H7 (cell line): ENCODE measurements at places on chromosomes 6 and 20. TPM values are rescaled to one million over a fixed set of nuclear protein-coding genes. Genes with fewer than 3 reads are reported as not detected.

DNA sequence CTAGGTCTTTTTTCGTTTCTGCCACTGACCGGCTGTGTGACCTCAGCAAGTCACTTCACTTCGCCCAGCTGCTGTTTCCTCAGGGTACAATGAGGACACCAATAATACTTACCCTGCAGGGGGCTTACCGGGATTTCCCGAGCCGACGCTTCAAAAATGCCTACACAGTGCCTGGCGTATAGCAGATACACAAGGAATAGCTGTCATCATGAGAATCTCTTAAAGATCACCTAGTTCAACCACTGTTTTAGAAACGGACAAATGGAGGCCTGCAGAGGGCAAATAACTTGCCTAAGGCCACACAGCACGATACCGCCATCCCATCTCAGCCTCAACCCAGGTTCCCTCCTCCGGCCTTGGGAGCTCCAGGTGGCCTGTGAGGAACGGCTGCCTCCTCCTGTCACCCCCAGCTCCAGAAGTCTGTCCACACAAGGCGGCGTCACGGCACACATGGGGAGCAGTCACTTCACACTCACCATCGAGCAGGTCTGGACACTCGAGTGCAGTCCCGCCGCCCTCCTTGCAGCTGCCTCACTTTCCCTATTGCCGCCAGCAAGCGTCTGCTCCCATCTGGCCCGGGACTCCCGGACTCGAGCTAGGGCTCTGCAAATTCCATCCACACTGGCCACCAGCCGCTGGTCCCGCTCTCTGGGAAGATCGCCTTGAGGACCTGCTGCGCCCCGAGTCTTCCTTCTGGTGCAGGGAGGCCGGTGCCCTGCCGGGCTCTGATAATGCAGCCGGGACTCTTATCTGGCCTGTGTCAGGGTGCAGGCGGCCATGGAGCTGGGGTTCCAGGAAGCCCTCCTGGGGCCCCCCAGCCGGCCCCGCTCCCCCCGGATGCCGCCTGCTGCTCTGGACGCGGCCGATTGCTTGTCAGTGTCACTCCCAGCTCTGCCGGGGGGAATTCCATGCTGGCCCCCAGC lies at the start of gene RIPOR3:
TSS of gene RIPOR3 (minus strand) at position 893 of the 923 bp plus-strand sequence. CDS start at position 479, 414 bp downstream.
- peak; percentile 79 for DNase-seq

DNA sequence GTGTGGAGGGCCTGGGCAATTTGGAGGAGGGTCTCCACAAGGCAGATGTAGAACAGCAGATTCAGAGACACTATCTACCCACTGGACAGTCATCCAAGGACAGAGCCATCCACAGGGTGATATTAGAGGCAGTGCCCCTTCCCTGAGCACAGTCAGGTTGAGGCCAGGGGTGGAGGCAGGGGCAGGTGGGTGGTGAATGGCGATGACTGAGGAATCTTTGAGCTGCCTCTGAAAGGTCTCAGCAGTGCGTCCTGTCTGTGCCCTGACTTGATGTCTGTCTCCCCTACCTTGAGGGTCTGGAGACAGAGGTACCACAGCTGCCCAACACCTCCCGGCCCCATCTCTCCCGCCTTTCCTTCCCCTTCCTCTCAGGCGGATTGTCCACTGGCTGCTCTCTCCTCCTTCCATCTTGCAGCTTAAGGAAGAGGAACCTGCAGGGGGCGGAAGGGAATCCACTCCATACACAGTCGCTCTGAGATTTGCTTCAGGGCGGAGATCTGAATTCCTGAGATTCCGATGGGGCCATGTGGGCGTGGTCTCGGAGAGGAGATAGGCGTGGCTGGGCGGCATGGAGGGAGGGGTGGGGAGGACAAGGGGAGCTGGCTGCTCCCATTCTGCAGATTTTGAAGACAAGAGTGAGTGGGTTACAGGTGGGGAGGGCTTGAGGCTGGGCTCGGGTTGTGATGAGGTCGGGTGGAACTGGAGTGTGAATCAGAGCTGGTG lies 1.7 kb downstream of the MUCL3 start:
- DNase-seq = peak; percentile 93

- no peak for DNase-seq
These were observed 9.7 kb upstream of the EDN1 start for GRCh38 chr6:12280458-12280857.

SUMO4 gene
- 0.48 and 0.87 TPM in 2 replicates for total RNA-seq

GRCh38 chr20:51837876-51838420 lies 35.6 kb upstream of the SALL4 start:
- DNase-seq = no peak

DNA sequence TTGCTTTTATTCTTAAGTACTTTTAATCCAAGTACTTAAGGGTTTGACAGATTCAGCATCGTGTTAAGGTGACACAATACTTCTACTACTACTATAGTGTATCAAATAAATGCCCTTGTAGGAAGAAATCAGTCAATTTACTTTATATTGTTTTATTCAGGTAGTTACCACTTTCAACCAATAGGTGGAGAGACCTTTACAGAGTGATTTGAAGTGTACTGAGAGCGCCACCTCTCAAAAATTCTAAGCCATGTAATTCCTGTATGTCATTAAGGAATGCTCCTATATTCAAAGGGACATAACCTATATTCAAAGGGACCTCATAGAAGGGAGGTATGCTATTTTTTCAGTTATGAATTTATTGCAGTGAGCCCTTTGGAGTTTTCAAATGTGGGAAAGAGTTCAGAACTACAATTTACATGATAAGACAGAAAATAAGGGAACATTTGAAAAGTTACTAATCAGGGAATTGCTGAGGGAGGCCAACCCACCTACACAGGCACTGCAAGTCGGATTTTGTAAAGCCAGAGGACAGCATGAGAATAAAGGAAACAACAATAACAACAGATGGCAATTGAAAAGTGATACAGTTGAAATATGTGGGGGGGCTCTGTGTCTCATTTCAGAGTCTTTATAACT lies 955.6 kb downstream of the TBC1D32 start:
- DNase-seq = peak; percentile 28

DNA sequence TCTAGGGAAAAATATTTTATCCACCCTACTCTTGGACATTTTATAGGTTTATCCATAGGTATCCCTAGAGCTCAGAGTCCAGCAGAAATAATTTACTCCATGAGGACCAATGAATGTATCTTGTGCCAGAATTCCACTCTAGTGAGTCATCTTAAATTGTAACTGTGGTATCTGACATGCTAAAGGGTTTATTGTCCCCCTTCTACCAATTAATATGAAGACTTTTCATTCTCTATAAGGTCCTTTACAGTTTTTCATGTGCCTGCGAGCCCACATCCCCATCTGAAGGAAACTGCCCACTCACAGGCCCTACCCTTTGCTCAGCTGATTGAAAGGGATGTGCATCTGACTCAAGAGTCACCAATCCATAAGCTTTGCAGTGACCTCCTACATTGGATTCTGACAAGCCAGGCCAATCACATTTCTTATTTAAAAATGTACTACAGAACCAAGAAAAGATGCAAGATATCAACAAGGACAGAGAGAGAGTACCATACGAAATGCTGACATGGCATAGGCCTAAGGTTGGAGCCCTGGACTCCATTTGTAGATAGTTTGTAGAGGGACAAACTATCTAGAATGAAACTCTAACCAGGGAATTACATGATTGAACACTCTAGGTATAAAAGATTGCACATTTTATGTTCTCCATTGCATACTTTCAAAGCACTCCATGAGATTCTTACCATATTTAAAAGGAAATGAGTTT lies 93.4 kb upstream of the DEFB112 start:
- DNase-seq = no peak

DNA sequence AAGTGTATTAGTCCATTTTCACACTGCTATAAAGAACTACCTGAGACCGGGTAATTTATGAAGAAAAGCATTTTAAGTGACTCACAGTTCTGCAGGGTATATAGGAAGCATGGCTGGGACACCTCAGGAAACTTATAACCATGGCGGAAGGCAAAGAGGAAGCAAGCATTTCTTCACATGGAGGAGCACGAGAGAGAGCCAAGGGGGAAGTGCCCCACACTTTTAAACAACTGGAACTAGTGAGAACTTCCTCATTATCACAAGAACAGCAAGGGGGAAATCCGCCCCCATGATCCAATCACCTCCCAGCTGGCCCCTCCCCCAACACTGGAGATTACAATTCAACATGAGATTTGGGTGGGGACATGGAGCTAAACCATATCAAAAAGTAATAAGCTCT lies 28.3 kb upstream of the B3GAT2 start:
- DNase-seq = no peak

TGM2 gene
- 0.83 and 1.1 TPM in 2 replicates for total RNA-seq

CDK19 gene
- 2.3 and 5.2 TPM in 2 replicates for total RNA-seq

- DNase-seq = no peak
These were observed 63.4 kb upstream of the MPC1 start for GRCh38 chr6:166446146-166446545.

GRCh38 chr6:111676383-111676782 lies 70.7 kb upstream of the TRAF3IP2 start:
- DNase-seq = no peak

- no peak for DNase-seq
These were observed 28.3 kb downstream of the RIN2 start for GRCh38 chr20:19786311-19786710.

DNA sequence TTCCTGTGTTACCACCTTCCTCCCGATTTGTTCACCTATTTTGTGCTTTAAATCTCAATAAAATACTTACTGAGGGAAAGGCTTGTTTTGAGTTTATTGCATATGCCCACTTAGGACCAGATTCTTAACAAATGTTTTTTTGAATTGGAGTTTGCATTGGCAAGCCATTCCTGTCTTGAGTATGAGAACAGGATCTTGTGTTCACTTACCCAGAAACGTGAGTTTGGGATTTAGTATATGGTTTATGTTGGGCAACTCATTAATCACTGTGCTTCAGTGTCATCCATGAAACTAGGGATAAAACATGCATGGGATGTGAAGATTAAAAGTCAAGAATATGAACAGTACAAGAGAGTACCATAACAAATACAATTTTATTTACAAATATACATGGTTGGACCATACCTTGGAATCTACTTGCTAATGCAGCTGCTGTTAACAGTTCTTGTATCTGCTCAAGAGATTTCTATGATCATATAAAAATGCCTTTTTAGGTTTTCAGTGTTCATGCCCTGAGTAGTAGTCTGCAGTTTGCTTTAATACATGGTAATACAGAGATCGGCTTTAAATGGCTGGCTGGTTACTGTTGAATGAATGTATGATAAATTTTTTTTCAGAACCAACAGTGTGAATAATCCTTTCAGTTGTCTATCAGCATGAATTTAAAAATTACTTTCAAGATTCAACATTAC lies 6.0 kb downstream of the SRSF6 start:
- DNase-seq = no peak

PTP4A1 gene
- 7.5 and 8.7 TPM in 2 replicates for total RNA-seq

- DNase-seq = peak; percentile 98
These were observed 17.6 kb upstream of the CDKN1A start for GRCh38 chr6:36660771-36661471.

GRCh38 chr20:51833326-51833725 lies 31.0 kb upstream of the SALL4 start:
- DNase-seq = no peak

DNA sequence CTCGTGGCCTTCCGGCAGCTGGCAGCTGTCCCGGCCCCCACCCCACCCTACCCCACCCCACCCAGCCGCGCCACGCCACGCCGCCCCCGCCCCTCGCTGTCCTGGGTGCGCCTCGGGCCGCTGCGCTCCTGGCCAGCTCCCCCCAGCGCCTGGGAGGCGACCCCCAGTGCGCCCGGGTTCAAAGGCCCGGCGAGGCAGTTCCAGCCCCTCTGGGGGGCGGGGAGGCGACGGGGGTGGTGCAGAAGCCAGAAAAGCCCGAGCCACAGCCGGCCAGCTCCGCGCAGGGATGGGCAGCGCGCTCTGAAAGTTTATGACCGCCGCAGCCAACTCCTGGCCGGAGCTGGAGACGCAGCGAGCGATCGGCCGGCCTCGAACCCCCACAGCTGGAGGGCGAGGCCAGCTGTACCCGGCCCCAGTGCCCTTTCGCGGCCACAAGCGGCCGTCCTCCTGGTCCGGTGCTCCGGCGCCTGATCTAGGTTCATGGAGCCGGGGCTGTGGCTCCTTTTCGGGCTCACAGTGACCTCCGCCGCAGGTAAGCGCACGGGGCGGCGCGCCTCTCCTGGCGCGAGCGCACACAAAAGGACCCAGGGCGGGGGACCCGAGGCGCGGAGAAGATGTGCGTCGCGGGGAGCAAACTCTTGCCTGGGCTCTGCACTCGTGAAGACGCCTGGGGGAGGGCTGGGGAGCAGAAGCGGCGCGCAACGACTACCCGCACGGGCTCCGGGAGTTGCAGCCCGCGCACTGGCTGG lies at the start of gene EDN3:
TSS of gene EDN3 (plus strand) at position 279 of the 749 bp plus-strand sequence. CDS start at position 481, 202 bp downstream.
- peak; percentile 83 for DNase-seq

- DNase-seq = no peak
These were observed 31.7 kb downstream of the REPS1 start for GRCh38 chr6:138956244-138956924.

SIRT5 gene
- 9.8 and 15.5 TPM in 2 replicates for total RNA-seq

DNA sequence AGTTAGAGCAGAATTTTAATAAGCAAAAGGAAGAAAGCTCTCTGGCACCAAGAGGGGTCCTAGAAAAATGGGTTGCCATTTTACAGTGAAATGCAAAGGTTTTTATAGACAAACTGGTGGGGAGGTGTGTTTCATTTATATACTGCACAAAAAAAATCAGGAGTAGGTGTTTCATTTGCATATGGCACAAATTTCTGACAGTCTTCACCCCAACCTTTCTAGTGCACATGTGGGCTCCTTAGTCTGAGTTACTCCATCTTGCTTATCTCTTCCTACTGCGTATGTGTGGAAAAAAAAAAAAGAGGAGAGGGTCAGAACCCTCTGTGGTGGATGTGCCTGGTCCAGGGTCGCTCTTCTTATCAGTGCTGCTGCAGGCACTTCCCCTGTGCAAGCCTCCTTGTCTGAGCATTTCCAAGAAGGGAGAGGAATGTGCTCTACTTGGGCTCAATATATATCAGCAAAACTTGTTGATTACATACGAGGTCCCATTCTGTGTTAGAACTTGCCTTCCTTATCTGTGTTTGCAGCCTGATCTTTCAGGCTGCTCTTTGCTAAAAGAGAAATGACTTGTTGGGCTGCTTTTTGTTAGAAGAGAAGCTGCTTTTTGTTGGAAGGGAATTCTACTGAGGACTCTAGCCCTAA lies 59.0 kb upstream of the MRAP2 start:
- DNase-seq = no peak

GRCh38 chr20:60263725-60264709 lies 305.8 kb downstream of the CDH26 start:
- DNase-seq = no peak

- DNase-seq = no peak
These were observed 31.0 kb upstream of the PRL start for GRCh38 chr6:22327881-22328280.

F13A1 gene
- total RNA-seq = 1.3 TPM in 1 of 2 replicates, not detected in the other

DNA sequence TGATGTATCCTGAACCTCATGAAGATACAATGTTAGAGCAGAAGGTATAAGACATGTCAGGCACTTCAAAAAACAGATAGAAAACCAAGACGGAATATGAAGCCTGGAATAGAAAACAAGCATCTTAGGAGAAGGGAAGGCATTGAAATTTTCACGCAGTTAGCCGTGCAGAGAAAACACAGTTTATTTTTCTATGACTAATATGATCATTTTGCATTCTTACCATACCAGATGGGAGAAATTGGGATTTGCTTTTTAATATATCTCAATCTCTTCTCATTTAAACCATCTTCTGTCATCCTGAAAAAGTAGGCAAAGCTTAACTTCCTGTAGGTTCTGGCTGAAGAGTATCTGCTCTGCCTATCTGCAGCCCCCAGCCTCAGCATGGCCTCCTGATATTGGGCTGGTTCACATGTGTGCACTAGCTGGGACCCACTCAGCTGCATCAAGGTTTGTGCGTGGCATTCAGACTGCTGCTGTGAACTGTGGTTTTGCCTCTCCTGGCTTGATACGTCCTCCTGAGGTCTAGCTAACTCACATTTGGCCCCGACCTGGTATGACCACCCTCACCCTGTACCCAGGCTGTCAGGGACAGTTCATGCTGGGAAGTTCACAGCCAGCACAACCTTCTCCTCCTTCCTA lies 392.5 kb upstream of the SASH1 start:
- DNase-seq = no peak
